ENCODE measurements at places on chromosomes 4 and X.
A peak's percentile ranks its signal among the peaks of the same experiment; 100 is the strongest.

- DNase-seq, result no peak
Measured at GRCh38 chr4:57363346-57363745, 253.2 kb upstream of the IGFBP7 start.

DNA sequence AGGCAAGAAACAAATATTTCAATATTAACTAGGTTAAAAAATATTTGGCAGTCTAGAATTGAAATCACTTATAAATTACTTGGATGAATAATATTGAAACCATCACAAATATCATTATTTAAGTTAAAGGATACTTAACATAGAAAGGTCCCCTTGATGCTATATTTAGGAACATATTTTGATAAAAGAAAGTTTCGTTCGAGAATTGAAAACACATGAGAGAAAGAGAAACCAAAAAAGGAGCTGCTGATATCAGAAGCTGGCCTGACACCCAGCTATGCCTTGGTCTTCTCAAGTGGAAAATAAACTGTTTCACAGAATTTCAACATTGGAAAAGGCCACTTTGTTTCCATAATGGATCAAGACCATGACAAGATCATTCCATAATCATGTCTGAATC is 762.4 kb downstream of the DMD start:
- DNase-seq, result no peak

- DNase-seq, result no peak
Measured at GRCh38 chr4:5478697-5479096, 229.7 kb downstream of the EVC2 start.

DNA sequence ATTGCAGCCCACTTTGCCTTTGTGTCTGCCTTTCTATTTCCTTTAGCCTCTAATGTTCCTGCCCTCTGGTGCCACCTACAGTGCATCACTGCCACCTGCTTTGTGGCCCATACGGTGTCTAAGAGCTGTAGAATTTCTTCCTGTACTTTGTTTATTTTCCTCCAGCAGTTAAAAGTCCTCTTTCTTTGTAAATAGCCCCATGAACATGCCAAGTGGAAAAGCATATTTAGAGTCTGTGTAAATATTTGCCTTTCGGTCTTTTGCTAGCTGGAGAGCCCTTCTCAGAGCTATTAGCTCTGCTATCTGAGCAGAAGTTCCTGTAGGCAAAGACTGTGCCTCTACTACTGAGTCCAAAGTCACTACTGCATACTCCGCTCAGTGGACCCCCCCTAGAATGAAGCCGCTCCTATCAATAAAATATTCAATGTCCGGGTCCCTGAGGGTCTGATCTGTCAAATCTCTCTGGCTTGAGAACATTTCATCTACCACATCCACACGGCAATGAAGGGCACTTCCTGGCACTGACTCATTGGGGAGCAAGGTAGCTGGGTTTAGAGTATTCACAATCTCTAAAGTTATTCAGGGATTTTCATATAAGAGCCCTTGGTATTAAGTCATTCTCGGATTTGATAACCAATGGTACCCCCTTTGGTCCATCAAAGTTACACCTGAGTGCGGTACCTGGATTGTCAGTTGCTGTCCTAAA is 36.3 kb downstream of the SULT1E1 start:
- peak; percentile 24 for DNase-seq

DNA sequence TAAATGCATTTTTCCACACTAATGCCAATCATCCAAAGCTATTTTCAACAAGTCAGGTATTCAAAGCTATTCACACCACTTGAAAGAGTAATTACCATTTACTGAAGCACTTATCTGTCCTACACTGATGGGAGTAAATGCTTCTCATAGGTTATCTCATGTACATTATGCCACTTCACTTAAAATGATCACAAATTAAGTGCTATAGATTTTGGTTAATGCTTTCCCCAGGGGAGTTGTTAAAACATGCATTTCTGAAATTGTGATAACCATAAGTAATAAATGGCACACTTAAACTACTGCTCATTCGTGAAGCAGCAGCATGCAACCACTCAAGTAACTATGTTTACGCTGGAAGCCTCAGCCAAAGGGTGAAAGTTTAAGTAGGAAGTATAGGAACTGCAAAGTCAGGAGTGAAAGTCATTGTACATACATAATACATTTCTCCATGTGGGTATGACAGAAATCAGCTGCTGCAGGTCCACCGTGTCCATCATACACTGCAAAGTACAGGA is 6.6 kb downstream of the PPM1K start:
- DNase-seq, result no peak

DNA sequence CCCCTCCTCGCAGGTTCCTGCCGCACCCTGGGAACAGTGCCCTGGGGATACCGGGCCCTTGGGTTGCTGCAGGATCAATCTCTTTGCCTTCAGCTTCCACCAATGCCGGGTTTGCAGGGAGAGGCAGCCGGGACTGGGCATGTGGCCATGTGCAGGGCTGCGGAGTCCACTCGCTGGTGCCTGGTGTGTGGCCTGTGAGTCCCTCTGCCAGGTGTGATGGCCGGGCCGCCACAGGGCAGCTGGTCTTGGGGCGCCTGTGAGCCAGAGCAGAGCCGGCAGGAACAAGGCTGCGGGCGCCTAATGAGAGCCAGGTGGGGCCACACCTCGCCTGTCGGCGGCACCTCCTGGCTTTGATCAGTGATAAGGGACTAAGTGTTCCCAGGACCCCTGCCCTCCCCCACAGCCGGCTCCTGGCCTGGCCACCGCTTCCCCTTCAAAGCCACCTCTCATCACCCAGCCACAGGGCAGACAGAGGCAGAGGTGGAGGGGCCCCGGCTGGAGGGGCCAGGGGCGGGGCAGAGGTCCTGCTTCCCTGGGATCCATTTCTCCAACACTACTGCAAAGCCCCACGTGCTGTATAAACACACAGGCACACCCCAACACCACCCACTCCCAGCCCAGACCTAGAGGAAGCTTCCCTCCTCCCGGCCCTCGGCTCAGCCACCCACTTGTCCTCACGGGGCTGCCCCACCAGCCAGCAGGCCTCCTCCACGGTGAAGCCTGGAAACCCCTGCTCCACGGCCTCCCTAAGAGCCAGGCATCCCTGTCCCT is 132.7 kb downstream of the CPZ start:
- DNase-seq, result no peak

GRCh38 chr4:9703391-9703790 is 78.0 kb upstream of the DRD5 start:
- no peak for DNase-seq

DNA sequence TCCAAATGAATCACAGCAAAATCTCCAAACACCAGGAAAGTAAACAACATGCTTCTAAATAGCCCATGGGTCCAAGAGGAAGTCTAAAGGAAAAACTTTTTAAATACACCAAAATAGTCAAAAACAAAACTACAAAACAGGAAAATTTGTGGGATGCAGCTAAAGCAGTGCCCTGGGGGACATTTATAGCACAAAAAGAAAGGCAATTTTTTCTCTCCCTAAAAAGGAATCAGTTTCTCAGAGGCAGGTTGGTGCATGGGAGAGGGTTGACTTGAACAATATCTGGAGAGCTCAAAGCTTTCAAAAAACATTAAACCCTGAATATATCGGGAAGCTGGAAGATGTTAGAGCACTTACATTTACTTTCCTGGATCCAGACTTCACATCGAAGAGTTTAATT is 15.7 kb upstream of the DUSP9 start:
- DNase-seq, result no peak

GRCh38 chrX:150324035-150324728 is 38.9 kb upstream of the MAMLD1 start:
- peak; percentile 89 for DNase-seq

- DNase-seq, result peak; percentile 7
Measured at GRCh38 chrX:88613338-88613737, 133.7 kb upstream of the CPXCR1 start.

GRCh38 chr4:60637976-60638375 is 562.1 kb upstream of the ADGRL3 start:
- no peak for DNase-seq

GRCh38 chr4:83436680-83437079 is 18.9 kb downstream of the HELQ start:
- no peak for DNase-seq

- DNase-seq, result peak; percentile 70
Measured at GRCh38 chr4:43339435-43339834, 446.9 kb downstream of the GRXCR1 start.

DNA sequence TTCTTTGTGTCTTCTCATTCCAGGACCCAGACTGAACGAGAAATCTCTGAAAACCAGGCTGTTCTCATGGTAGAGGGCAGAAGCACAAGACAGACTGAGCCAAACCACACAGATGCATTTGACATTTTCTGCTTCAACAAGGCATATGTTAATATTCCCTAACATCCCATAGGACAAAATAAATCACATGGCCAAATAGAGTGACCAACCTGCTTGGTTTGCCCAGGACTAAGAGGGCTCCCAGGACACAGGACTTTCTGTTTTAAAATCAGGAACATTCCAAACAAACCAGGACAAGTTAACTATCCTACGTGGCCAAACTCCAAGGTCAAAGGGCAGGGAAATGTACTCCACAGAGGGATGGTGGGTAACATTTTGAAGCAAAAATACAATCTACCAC is 11.7 kb downstream of the CTPS2 start:
- DNase-seq, result no peak

- no peak for DNase-seq
Measured at GRCh38 chr4:47550899-47551548, 65.9 kb downstream of the ATP10D start.

GRCh38 chr4:53057679-53058078 is 195.6 kb downstream of the RASL11B start:
- no peak for DNase-seq

- DNase-seq, result peak; percentile 75
Measured at GRCh38 chr4:168666531-168666930, 169.7 kb downstream of the PALLD start.

- DNase-seq, result peak; percentile 53
Measured at GRCh38 chrX:16695079-16695676, 17.3 kb downstream of the CTPS2 start.

GRCh38 chrX:69546417-69546816 is 42.3 kb downstream of the NALF2 start:
- DNase-seq, result no peak

DNA sequence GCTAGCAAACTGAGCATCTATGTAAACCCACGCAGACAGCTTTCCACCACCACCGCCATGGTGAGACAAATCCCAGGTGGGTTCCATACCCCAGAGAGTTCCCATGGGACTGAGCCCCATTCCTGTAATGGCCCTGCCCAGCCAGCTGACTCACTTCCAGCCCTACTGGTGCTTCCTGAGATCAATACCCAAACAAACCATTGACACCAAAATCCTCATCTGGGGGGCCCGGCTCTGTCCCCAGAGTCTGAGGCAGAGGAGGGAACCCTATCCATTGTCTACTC is 30.1 kb upstream of the JAKMIP1 start:
- DNase-seq, result no peak

GRCh38 chr4:181475781-181476507 is 767.3 kb upstream of the TENM3 start:
- no peak for DNase-seq

- no peak for DNase-seq
Measured at GRCh38 chr4:52251864-52252263, 200.8 kb downstream of the SPATA18 start.

GRCh38 chr4:138492176-138492575 is 250.0 kb upstream of the SLC7A11 start:
- DNase-seq, result no peak

GRCh38 chr4:169677150-169677748 is 56.9 kb downstream of the CLCN3 start:
- DNase-seq, result no peak

All from mesenchymal stem cell (in vitro differentiated cells and primary cell).